ENCODE measurements at places on chromosomes 4 and X. TPM values are rescaled to one million over a fixed set of nuclear protein-coding genes. Genes with fewer than 3 reads are reported as not detected.

Gene AWAT2
- not detected for total RNA-seq

Gene GPR173
- total RNA-seq: 0.13 TPM

Gene STAP1
- not detected for total RNA-seq

Gene SMR3B
- total RNA-seq: not detected

Gene CSAG2
- not detected for total RNA-seq

Gene FANCB
- total RNA-seq: 0.11 TPM

Gene PNCK
- 0.92 TPM for total RNA-seq

Gene IL21
- total RNA-seq: not detected

Gene SPATA18
- 0.74 TPM for total RNA-seq

Gene STIM2
- total RNA-seq: 8.4 TPM

Gene ACE2
- total RNA-seq: 0.19 TPM

Gene TRIM61
- not detected for total RNA-seq

Gene LONRF3
- 29.4 TPM for total RNA-seq

Gene LAP3
- 52.0 TPM for total RNA-seq

Gene TEX28
- total RNA-seq: not detected

Gene PDE6B
- total RNA-seq: not detected

Gene TEX13C
- not detected for total RNA-seq

Gene NAA11
- not detected for total RNA-seq

Gene SCRG1
- not detected for total RNA-seq

Gene CTAG1A
- not detected for total RNA-seq

Gene MAGEC1
- total RNA-seq: not detected

Gene MAGEB17
- not detected for total RNA-seq

Gene NXF2
- total RNA-seq: not detected

Gene USP27X
- total RNA-seq: 1.5 TPM

Gene MCF2
- not detected for total RNA-seq

Gene KDR
- 8.4 TPM for total RNA-seq

Gene FHIP1A
- total RNA-seq: 46.7 TPM

Gene CPE
- total RNA-seq: 34.8 TPM

Gene LEF1
- total RNA-seq: 0.34 TPM

Gene PABPC5
- 0.27 TPM for total RNA-seq

Gene RIPPLY1
- total RNA-seq: 0.36 TPM

Gene SPCS3
- total RNA-seq: 49.1 TPM

Gene CCSER1
- 0.30 TPM for total RNA-seq

Gene POLN
- 1.3 TPM for total RNA-seq

Gene NEUROG2
- total RNA-seq: not detected

Gene NPFFR2
- not detected for total RNA-seq

Gene CBR4
- total RNA-seq: 15.4 TPM

Gene CT45A3
- not detected for total RNA-seq

Gene PTCHD1
- 0.11 TPM for total RNA-seq

Gene RAB40AL
- not detected for total RNA-seq

Gene MAGED4
- 0.17 TPM for total RNA-seq

Gene NIPAL1
- 0.79 TPM for total RNA-seq

Gene PCSK1N
- total RNA-seq: not detected

Gene OPN1LW
- not detected for total RNA-seq

Gene GPR119
- total RNA-seq: not detected

Gene ITIH6
- total RNA-seq: not detected

Gene PRDM8
- 0.32 TPM for total RNA-seq

Gene MAGEA12
- total RNA-seq: not detected
